Nasal cavity respiratory epithelium epithelial cell of viscerocranial mucosa (primary cell): ENCODE measurements at places on chromosomes 11 and 22. TPM values are rescaled to one million over a fixed set of nuclear protein-coding genes. Genes with fewer than 3 reads are reported as not detected.

CSTPP1 gene
- 5.1 and 15.7 TPM in 2 replicates for total RNA-seq

KRTAP5-11 gene
- total RNA-seq: not detected in 2 replicates

CXCR5 gene
- not detected in 2 replicates for total RNA-seq

ARHGAP20 gene
- under 0.01 and 1.00 TPM in 2 replicates for total RNA-seq

TMEM121B gene
- 0.07 TPM in 1 of 2 replicates, not detected in the other for total RNA-seq

KCNC1 gene
- total RNA-seq: not detected in 2 replicates

PDE3B gene
- total RNA-seq: under 0.01 and 0.14 TPM in 2 replicates

MS4A12 gene
- total RNA-seq: not detected in 2 replicates

ART1 gene
- not detected in 2 replicates for total RNA-seq

HEPHL1 gene
- total RNA-seq: 0.64 and 10.3 TPM in 2 replicates

ACRV1 gene
- not detected in 2 replicates for total RNA-seq

LRRC10B gene
- total RNA-seq: under 0.01 TPM in 1 of 2 replicates, not detected in the other

CCDC81 gene
- total RNA-seq: 0.28 and 0.34 TPM in 2 replicates

MMP13 gene
- total RNA-seq: 0.07 TPM in 1 of 2 replicates, not detected in the other

CAPN5 gene
- total RNA-seq: 2.1 and 3.3 TPM in 2 replicates

OR5A1 gene
- total RNA-seq: not detected in 2 replicates

LDHAL6A gene
- not detected in 2 replicates for total RNA-seq

OR10D3 gene
- not detected in 2 replicates for total RNA-seq

MYH9 gene
- 586 and 1,008 TPM in 2 replicates for total RNA-seq
